ENCODE measurements at places on chromosomes 1 and 21.

GRCh38 chr1:109114342-109114674 lies 393 bp downstream of the ELAPOR1 start:
- DNase-seq = no peak

- no peak for DNase-seq
Observed at GRCh38 chr21:42839271-42840231, 39.8 kb downstream of the WDR4 start.

DNA sequence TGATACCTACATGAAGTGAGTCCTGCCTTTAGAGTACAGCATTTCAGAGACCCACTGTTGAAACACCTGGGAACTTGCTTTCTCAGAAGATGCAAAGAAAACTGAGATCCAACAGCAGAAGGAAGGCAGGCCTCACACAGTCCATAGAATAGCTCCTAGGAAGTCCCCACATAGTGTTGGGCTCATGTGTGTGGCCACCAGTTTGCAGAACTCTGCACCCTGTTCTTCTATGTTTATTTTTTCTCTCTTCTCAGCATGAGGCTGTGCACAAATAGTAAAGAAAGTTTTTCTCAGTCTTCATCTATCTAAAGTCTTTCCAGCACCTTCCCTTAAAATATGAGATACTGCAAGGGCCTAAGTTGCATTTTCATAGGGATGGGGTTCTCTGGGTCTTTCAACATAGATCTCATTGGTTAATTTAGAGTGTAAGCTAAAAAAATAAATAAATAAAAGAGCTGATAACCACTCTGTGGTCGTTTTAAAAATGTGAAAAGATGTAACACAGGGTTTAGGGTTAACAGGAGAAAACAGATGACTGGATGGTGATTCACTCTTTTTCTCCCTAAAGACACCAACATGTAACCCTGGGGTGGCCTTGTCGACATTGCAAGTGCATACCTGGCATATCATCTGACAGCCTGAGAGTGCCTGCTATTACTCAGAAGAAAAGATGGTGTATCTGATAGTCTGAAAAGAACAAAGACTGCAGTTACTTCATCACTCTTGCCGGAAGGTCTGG lies 94.6 kb downstream of the ZC3H11B start:
- DNase-seq = no peak

DNA sequence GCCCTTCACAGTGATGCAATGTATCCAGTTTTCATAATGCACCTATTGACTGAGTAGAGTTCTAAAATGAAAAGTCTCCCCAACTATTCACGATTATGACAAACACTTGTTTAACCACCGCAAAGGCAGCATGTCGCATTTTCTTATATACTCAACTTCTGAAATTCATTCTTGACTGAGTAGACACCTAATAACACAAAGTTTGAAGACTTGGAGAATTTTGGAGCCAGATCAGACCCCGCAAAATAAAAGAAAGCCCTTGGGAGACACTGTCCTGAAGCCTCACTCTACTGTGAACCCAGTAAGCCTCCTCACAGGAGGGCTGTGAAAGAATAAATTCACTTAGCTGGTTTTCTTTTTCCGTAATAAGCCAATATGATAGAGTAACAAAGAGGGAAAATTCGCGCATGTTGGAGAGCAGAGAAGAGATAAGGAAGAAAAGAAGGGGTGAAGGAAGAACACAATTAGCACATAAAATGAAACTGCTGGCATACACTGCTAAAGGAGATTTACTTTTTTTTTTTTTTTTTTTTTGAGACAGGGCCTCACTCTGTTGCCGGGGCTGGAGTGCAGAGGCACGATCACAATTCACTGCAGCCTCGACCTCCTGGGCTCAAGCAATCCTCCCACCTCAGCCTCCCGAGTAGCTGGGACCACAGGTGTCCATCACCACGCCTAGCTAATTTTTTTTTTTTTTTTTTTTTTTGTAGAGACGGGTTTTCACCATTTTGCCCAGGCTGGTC lies 492 bp upstream of the COLGALT2 start:
- DNase-seq = no peak

- no peak for DNase-seq
Observed at GRCh38 chr1:34715139-34715538, 39.7 kb upstream of the GJB5 start.

- DNase-seq = no peak
Observed at GRCh38 chr1:217274416-217274815, 356.5 kb downstream of the GPATCH2 start.

DNA sequence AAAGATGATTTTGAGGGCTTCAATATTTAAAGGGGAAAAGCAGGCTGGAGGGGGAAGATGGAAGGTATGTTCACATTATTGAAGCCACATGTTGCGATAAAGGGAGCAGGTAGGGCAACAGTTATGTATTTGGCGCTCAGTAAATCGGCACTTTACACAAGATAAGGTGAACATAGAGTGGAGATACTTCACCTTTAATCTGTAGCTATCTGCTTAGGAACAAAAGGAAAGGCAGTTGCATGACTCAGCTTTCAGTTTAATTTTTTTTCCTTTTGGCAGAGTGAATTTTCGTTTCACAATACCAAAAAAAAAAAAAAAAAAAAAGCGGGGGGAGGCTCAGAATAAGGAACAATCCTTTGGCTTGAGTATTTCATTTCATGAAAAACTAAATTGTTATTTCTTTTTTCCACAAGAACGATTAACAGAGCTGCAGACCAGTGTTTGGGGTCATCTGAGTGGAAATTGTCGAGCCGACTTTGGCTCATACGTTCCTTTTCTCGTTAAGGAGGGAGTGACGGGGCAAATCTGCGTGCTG lies 1.1 kb upstream of the COQ8A start:
- no peak for DNase-seq

- no peak for DNase-seq
Observed at GRCh38 chr1:19804831-19805251, 5.1 kb upstream of the TMCO4 start.

- DNase-seq = no peak
Observed at GRCh38 chr1:5455056-5455455, 537.2 kb downstream of the NPHP4 start.

- DNase-seq = no peak
Observed at GRCh38 chr1:22861764-22862440, 110.8 kb downstream of the LACTBL1 start.

DNA sequence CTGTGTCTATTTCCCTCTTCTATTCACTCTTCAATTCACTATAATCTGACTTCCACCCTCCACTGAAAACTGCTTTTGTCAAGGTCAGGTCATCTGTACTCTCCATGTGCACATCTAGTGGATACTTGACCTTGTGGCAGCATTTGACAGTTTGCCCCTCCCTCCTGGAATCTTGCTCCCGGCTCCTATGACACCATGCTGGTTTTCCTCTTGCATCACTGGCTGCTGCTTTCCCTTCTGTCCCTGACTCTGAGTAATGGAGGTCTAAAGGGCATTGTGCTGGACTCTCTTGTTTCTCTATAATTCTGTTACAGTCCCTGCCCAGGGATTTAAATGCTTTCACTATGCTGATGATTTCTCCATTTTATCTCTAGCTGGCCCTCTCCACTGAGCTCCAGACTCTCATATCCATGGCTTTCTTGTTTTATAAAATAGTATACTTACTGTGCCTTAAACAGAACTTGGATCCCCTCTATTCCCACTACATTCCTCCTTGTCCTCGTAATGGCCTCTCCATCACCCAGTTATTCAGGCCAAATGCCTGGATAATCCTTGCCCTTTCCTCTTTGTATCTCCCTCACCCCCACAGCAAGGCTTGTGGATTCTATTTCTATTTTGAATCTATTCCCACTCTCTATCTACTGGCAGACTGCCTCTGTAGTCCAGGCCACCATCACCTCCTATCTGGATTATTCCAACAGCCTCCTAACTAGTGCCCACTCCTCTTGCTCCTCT lies 36.8 kb upstream of the PODN start:
- DNase-seq = no peak

DNA sequence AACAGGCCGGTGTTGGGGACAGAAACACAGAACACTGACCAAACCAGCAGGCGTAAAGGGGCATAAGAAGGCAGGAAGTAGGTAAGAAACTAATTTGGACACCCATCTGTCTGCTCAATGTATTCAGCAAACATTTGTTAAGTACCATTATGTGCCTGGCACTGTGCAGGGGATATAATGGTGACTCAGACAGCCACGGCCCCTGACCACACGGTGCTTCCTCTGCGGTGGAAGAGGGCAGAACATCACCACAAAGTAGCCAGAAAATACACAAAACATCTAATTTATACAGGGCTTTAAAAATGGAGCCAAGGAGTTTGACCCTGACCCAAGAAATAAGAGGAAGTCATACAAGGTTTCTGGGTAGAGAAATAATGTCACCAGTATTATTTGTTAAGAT lies 12.9 kb downstream of the DNAJC11 start:
- DNase-seq = no peak

DNA sequence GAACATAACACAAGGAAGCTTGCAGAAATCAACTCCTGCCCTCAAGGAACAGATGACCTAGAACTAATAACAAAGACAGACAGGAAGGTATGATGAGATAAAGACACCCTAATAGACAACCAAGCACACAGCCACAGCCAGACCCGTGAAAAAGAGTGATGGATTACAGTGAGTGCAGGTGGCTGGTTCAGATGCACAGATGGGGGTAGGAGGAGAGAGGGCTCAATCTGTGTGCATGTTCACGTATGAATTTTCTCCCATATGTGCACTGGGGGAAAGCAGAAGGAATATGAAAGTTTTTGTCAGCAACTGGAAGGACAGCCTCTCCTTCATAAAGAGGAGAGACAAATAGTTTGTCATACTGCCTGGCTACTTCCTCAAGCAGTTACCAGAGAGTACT lies 367.1 kb downstream of the PBX1 start:
- DNase-seq = no peak

DNA sequence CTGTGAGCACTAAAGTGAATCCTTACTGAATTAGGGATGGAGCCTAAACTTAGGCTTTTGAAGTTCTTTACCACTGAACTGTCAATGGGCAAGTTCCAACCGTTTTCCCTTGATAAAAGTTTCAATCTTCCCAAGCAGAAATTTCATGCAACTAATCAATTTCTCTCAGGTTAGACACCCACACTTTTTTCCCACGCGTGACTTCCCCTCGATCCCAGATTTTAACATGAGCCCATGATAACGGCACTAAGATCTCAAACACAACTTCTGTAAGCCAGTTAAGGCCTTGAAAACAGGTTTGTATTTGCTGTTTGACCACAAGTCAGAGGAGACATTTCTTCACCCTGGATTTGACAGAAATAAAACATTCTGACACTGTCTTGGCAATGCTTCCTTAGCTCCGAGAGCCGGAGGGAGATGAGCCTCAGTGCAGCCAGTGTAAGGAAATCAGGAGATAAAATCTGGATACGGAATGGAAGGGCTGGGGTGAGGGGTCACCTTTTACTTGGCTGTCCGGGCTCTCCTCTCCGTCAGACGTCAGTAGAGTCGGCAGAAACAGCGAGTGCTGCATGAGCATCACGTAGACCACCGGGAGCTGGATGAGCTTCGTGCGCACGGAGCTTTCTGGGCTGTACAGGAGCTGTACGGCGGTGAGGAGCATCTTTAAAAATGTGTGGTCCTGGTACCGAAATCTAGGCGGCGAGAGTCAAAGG lies 39.7 kb downstream of the MRAP start:
- no peak for DNase-seq

- DNase-seq = no peak
Observed at GRCh38 chr1:43871181-43871910, 62.3 kb upstream of the ARTN start.

GRCh38 chr21:35896060-35896459 lies 164.3 kb downstream of the SETD4 start:
- DNase-seq = no peak
